Astrocyte (in vitro differentiated cells and primary cell): ENCODE measurements at places on chromosomes 2 and 18.

GRCh38 chr2:59585655-59586054 is 967.8 kb downstream of the BCL11A start:
- DNase-seq: no peak

GRCh38 chr2:138094031-138094430 is 129.8 kb downstream of the HNMT start:
- DNase-seq: no peak

- DNase-seq: no peak
These were observed 228.4 kb upstream of the FBXO11 start for GRCh38 chr2:48134704-48135103.

GRCh38 chr18:75317300-75317699 is 106.7 kb downstream of the TSHZ1 start:
- no peak for DNase-seq

- peak; percentile 14 for DNase-seq
These were observed 41.2 kb downstream of the RALBP1 start for GRCh38 chr18:9516437-9517064.

DNA sequence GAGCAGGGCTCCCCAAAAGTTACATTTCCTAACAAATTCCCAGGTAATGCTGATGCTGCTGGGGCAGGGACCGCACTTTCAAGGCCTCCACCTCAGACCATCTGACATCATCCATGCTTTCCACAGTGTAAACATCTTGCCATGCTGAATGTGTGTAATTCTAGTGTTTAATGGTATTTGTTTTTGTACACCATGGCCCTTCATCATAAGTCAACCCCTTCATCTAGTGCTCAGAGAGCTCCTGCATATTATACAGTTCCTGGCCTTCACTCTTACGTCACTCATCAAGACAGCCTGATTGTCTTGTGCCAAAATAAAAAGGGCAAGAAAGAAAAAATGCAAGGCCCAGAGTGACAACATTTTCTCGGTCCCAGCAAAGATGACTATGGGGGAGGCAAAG is 77.5 kb upstream of the ZFP36L2 start:
- DNase-seq: no peak

GRCh38 chr2:128435576-128436478 is 117.2 kb upstream of the HS6ST1 start:
- DNase-seq: no peak

GRCh38 chr18:45320724-45321123 is 294.6 kb upstream of the SLC14A2 start:
- peak; percentile 66 for DNase-seq

DNA sequence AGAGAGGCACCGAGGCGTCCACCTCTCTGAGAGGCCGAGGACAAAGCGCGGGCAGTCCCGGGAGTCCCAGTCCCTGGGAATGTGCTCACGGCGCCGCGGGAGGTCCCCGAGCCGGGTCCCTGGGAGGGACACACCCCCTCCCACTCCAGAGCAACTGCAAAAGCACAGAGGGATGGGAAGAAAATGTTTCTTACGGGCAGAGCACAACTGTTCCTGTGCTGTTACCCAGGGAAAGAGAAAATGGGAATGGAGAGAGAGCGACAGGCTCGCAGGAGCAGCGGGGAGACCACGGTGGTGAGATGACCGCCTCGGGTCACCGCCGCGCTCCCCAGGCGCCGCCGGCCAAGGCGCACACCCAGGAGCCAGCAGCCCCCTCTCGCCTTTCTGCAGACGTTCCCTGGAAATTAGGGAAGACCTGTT is 1.2 kb upstream of the BCL11A start:
- DNase-seq: no peak

- DNase-seq: peak; percentile 25
These were observed 7.8 kb upstream of the GIGYF2 start for GRCh38 chr2:232689152-232689910.

DNA sequence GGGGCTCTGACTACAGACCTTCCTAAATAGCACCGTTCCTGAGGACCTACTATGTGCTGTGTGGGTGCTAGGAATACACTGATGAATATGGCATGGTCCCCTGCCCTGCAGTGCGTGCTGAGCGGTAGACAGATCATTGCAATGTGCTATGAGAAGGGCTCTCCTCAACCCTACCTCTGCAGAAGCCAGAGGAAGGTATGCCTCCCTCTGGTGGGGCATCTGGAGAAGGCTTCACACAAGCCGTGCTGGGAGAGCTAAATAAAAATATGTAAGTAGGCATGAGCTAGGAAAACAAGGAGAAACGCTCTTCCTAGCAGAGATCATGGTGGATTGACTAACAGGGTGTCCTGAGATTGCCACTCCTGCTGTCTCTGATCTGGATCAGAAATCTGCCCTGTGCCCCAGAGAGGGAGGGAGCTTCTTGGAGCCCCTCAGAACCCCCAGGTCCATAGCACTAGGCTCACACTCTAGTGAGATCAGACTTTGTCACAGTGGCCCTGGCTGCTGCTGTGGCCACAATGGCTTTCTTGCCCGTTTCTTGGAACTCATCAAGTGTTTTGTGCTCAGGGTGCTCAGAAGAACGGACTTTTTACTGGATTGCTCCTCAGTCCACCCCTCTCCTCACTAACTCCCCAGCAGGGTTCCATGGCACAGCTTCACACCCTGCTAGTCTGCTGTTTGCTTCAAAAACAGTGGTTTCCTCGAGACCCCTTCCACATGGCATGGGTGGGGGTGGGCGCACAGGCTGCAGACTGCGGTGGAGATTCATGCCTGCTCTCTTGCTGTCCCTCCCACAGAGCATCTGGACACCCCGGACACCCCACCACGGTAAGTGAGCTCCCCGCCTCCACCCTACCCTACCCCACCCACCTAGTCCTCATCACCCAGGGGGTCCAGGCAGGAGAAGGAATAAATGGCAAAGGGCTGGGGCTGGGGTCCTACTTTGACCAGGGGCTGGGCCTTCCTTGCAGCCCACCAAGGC is 14.2 kb downstream of the SIGLEC15 start:
- peak; percentile 52 for DNase-seq

DNA sequence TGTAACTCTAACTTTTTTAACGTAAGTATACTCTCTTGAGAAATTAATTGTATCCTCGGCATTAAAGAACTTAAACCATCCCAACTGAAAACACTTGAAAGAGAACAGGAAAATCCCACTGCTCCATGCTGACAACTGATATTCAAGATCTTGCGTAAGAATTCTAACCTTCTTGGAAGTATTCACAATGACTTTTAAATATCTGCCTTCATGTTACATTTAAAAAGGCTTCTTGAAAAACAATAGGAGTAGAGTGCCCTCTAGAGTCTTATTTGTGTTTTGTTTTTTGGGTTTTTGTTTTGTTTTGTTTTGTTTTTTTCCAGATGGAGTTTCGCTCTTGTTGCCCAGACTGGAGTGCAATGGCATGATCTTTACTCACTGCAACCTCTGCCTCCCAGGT is 65.4 kb upstream of the DNAJC10 start:
- DNase-seq: peak; percentile 38

DNA sequence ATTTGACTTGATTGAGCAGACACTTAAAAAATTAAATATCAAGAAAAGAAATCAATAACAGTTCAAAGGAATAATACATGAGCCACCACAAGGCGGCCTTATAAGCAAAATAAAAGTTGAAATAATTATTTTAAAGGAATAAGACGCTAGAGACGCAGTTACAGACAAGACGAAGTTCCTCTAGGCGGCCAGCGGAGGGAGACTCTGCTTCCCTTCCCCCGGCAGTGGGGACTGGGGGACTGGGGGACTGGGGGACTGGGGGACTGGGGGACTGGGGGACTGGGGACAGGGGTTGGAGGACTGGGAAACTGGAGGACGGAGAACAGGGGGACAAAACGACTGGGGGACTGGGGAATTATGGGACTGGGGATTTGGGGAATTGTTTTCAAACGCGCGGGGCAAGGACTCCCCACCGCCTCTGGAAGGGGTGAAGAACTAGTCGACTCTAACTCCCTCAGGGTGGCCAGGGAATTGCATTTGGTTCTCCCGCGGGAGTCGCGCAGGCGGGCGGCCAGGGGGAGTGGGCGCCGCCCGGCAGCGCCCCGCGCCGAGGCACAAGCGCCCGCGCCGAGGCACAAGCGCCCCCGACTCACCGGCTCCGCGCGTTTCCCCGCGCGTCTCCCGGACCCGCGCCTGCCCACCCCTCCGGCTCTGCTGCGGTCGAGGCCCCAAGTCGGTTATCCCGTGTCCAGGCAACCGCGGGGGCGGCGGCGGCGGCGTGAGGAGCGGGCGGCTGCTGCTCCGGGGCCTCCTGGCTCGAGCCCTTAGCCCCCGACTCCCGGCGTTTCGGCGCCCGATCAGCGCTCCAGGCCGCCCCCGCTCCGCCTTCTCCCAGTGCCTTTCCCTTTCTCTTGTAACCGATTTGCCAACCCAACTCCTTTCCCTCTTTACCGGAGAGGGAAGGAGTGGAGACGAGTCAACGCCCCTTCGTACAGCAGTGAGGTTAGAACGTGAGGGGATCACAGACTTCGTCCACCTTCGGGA is at the start of gene CCDC178:
Gene CCDC178, minus strand, starts transcription at position 662 of the 984 bp plus-strand sequence. CDS start 28,633 bp downstream, outside the sequence.
- peak; percentile 64 for DNase-seq

- peak; percentile 68 for DNase-seq
These were observed 96.2 kb downstream of the RAD51AP2 start for GRCh38 chr2:17422061-17422460.

DNA sequence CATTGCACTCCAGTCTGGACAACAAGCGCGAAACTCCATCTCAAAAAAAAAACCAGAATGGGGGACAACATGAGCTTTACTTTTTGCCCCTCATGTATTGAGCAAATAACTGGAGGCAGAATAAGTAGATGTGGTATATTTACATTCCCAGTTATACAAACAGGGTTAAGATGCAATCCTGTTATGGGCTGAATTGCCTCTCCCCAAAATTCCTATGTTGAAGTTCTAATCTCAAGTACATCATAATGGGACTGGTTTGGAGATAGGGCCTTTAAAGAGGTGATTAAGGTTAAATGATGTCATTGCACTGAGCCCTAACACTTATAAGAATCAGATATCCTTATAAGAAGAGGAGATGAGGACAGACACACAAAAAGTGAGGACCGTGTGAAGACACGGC is 319.8 kb upstream of the KLHL29 start:
- DNase-seq: no peak

GRCh38 chr18:59002974-59003594 is 136.6 kb upstream of the SEC11C start:
- DNase-seq: no peak

DNA sequence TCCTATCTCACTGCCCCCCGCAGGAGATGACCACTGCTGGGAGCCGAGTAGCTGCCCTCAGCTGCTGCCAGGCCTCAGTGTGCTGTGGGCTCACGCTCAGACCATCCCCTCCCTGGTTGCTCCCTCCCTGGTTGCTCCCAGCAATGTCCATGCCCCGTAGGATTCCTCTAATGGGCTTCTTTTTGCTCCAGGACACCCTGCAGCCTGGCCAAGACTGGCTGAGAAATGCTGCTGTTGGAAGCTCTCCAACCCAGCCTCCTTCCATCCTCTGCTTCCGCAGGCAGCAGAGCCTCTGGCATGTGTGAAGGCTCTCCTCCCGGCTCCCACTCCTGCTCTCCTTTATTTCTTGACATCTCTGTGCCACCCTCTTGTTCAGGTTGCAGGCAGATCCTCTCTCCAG is 48.6 kb downstream of the SOX11 start:
- peak; percentile 20 for DNase-seq

GRCh38 chr2:70827388-70827787 is 7.0 kb upstream of the CLEC4F start:
- DNase-seq: no peak

- DNase-seq: no peak
These were observed 117.9 kb downstream of the LYPD6 start for GRCh38 chr2:149448315-149448714.
